Hepatocyte (in vitro differentiated cells): ENCODE measurements at places on chromosomes 13 and 19. TPM values are rescaled to one million over a fixed set of nuclear protein-coding genes. Genes with fewer than 3 reads are reported as not detected.

DNA sequence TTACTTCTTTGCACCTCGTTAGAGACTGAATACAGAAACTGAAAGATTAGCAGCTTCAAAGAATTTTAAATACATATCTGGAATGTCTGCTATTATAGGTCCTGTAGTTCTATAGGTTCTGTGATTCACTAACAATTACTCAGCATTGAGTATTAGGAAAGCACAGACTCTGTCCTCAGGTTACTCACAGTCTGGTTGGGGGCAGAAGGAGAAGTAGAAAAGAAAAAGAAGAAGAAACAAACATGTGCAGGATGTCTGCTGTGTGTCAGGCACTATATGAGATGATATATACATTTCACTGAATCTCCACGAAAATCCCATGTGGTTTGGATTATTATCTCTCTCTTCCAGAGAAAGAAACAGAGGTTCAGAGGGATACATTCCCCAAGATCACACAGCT is 40.1 kb downstream of the SERTM1 start:
- DNase-seq: no peak

- DNase-seq: peak; percentile 58
Measured at GRCh38 chr19:10617409-10618121, 7.8 kb upstream of the SLC44A2 start.

- DNase-seq: no peak
Measured at GRCh38 chr19:19745496-19746285, 12.8 kb upstream of the ZNF14 start.

DNA sequence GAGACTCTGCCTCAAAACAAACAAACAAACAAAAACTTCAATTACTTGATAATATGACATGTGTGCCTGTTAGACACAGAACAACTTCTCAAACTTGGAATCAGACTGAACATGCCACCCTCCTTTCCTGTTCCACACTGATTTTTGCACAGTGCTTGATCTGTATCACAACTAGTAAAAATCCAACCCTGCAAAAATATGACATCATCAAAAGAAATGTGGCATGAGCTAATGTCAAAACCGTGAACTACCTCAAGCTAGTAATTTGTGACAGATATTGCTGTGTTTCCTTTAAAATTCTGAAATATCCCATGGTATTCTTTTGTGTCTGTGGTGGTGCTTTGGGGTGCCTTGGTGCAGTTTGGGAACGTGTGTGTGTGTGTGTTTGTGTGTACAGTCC is 8.2 kb downstream of the MYCBP2 start:
- no peak for DNase-seq

GRCh38 chr13:94009701-94010100 is 469.8 kb downstream of the DCT start:
- no peak for DNase-seq

GRCh38 chr13:29160862-29161261 is 340.7 kb downstream of the MTUS2 start:
- no peak for DNase-seq

DNA sequence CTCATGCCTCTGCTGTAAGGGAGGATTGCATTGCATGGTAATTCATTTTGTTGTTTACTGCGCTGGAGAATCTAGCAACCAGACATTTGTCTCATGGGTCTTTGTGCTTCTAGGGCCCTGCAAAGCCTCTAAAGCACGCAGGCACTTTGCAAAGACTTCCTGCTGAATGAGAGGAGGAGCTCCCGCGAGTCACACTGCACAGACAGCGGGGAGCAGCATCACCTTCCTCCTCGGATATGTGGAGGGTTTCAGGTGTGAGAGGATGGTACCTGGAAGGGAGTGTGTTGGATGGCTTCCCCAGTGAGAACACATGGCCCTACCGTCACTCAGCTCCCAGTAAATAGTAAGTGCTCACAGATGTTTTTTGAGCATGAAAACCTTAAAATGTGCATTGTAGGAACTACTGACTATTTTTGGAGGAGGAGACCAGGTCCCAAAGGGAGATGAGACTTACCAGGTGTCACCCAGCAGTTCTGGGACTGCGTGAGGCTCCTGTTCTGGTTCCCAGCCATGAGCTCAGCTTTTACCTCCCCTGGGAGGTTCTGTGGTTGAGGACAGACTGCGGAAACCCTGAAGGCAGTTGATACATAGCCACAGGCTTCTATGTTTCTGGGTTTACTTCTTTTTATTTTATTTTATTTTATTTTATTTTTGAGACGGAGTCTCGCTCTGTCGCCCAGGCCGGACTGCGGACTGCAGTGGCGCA is 278.0 kb downstream of the FGF9 start:
- DNase-seq: no peak

DNA sequence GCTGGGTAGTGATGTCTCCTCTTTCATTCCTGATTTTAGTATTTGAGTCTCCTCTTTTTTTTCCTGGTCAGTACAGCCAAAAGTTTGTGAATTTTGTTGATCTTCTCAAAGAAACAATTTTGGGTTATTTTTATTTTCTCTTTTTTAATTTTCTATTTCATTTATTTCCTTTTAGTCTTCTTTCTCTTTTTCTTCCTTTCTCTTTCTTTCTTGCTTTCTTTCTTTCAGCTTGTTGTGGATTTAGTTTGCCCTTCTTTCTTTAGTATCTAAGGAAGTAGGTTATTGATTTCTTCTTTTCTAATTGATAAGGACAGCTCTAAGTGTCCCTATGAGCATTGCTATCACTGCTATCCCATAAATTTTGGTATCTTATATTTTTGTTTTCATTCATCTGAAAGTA is 13.8 kb downstream of the IPO5 start:
- no peak for DNase-seq

GRCh38 chr19:50325310-50326100 is 3.7 kb downstream of the KCNC3 start:
- peak; percentile 90 for DNase-seq

GRCh38 chr19:55252760-55253663 is 5.8 kb downstream of the PPP6R1 start:
- DNase-seq: no peak

- peak; percentile 15 for DNase-seq
Measured at GRCh38 chr13:28725046-28725610, 6.4 kb upstream of the SLC46A3 start.

- no peak for DNase-seq
Measured at GRCh38 chr13:60032851-60033250, 130.9 kb downstream of the DIAPH3 start.

The CLDN10 gene
- 1.5 and 2.4 TPM in 2 replicates for polyA plus RNA-seq

The ICAM5 gene
- 0.57 and 3.3 TPM in 2 replicates for polyA plus RNA-seq

The ZNF460 gene
- 5.9 and 6.2 TPM in 2 replicates for polyA plus RNA-seq

The PALM gene
- 22.1 and 23.0 TPM in 2 replicates for polyA plus RNA-seq

The CKAP2 gene
- polyA plus RNA-seq: 15.3 and 17.2 TPM in 2 replicates
